ENCODE measurements at places on chromosomes 1 and 21. TPM values are rescaled to one million over a fixed set of nuclear protein-coding genes. Genes with fewer than 3 reads are reported as not detected.

Gene CYP4A11
- not detected for total RNA-seq

Gene DISP3
- not detected for total RNA-seq

Gene OVAAL
- total RNA-seq: not detected

DNA sequence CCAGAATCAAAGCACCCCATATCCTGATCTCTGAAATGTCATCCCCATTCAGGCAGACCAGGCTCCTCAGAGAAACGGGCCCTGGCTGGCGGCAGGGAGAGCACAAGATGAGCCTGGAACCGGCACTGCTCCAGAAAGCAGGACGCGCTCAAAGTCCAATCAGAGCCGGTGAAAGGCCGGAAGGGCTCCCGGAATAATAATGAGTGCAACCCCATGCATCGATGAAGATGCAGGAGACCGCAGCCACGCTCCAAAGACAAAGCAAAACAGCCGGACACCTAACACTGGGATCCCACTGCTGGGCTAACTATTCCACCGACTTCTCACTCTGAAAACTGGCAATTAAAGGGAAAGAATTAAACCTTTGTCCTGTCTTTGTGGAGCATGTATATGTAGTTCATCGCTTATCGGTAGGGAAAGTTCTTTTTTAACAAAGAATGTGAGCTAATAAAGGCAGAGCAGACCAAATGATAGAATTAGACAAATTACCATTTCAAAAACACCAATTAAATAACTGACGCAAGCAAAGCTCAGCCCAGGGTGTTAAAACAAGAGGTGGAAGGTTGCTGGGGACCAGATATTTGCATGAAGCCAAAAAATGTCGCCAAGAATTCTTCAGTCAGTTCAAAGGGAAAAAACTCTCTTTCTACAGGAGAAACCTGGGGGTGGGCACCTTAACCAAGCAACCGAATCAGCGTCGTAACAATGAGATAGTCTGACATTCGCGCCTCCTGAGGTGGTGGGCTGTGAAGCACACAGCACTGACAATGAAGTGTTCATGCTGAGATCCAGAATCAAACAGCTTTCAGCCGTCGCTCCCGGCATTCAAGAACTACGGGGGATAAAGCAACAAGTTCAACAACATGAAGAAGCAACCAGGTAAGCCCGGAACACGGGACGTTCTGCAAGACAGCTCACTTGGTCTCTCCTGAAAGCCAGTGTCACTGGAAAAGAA, 95.2 kb downstream of the NPHP4 start:
- no peak overlapping the region for H3K4me3 ChIP-seq
- no peak for DNase-seq
- no peak overlapping the region for H3K27ac ChIP-seq
- H3K27me3 ChIP-seq: no peaks in the 10 kb centered on the region
- H3K36me3 ChIP-seq: no peaks in the 10 kb centered on the region

DNA sequence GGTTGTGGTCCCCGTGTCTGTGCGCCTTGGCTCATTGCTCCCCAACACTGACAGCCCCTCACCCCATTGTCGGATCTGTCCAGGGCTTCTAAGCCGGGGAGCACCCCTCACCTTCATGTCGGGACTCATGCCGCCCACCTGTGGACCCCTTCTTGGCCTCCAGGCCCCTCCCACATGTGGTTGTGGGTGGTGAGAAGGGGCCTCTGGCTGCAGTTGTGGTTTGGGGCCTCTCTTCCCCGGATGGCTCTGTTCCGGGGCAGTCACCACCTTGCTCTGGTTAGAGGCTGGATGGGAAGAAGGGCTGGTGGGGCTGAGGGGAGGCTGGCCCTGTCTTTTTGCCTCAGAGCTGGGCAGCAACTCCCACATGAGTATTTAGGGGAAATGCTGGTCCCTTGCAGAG, 158.6 kb upstream of the C1orf174 start:
- no peak overlapping the region for H3K4me3 ChIP-seq
- H3K4me1 ChIP-seq: no peaks in the 10 kb centered on the region
- no peaks in the 10 kb centered on the region for H3K36me3 ChIP-seq
- no peak for DNase-seq
- peaks cover 20% of the 10 kb centered on the region for H3K27me3 ChIP-seq
- H3K27ac ChIP-seq: no peak overlapping the region

Gene RIPK4
- total RNA-seq: 0.28 TPM

DNA sequence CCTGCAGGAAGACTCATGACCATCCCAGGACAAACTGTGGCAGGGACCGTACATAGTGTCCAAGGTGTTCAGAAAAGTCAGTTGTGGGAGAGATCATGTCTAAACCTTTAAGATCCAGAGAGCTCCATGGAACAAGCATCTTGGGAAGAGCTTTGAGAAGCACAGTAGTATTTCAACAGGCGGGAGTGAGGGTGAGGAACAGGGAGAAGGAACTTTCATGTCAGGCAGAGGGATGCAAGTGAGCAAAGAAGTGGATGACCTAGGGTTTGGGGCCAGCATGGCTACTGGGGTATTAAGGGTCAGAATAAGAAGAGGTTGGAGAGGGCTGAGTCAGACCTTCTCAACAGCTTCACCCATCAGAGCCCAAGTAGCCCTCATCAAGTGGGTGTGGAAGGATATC, 147.9 kb upstream of the ETV3 start:
- no peak overlapping the region for H3K4me3 ChIP-seq
- no peak for DNase-seq
- no peak overlapping the region for H3K27ac ChIP-seq
- H3K36me3 ChIP-seq: no peaks in the 10 kb centered on the region
- H3K27me3 ChIP-seq: no peaks in the 10 kb centered on the region
- no peaks in the 10 kb centered on the region for H3K4me1 ChIP-seq

GRCh38 chr1:28199328-28200233, 23.1 kb upstream of the PTAFR start:
- H3K36me3 ChIP-seq: peaks cover 55% of the 10 kb centered on the region
- no peaks in the 10 kb centered on the region for H3K4me1 ChIP-seq
- H3K27me3 ChIP-seq: no peaks in the 10 kb centered on the region

DNA sequence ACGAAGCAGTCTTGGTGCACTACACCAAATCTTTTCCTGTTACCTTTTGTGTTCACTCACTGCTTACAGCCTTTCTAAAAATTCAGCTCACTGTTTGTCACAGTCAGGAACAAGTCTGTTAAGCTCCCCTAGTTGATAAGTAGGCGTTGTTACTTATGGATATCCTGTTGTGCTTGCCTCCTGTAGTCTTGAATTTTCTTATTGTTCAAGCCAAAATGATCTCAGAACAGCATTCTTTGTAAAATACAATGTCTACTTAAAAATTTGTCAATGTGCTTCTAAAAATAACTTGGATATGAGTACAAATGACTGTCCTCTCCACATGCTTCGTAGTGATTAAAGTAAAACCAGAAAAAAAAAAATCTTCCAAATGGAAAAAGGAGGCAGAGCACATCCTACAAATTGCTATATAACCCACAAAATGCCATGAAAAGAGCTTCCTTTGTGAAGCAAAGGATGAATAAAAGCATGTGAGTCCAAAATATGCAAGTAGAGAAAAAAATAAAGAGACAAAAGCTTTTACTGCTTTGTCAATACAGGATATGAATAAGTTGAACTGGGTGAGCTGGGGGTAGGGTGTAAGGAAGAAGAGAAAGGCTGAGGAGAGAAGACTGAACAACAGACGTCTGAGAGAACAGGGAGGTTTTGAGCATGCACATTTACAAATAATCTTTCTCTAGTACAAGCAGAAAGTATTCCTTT, 228.9 kb upstream of the ADGRL4 start:
- DNase-seq: no peak
- no peaks in the 10 kb centered on the region for H3K36me3 ChIP-seq
- no peak overlapping the region for H3K27ac ChIP-seq
- H3K4me3 ChIP-seq: no peak overlapping the region
- H3K4me1 ChIP-seq: no peaks in the 10 kb centered on the region
- H3K27me3 ChIP-seq: no peaks in the 10 kb centered on the region

DNA sequence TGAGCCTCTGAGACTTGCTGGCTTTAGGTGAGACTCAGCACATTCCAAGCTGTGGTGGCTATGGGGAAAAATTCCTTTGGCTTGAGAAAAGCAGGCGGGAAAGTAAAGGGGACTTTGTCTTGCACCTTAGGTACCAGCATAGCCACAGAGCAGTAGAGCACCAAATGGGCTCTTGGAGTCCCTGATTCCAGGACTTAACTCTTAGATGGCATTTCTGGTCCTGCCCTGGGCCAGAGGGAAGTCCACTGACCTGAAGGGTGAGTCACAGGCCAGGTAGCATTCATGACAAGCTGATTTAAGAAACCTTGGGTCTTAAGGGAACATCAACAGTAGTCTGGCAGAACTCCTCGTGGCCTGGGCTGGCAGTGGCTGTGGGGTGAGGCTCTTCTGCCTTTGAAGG, 344.7 kb downstream of the DUSP10 start:
- H3K36me3 ChIP-seq: no peaks in the 10 kb centered on the region
- H3K4me3 ChIP-seq: no peak overlapping the region
- no peaks in the 10 kb centered on the region for H3K4me1 ChIP-seq
- H3K27ac ChIP-seq: no peak overlapping the region

DNA sequence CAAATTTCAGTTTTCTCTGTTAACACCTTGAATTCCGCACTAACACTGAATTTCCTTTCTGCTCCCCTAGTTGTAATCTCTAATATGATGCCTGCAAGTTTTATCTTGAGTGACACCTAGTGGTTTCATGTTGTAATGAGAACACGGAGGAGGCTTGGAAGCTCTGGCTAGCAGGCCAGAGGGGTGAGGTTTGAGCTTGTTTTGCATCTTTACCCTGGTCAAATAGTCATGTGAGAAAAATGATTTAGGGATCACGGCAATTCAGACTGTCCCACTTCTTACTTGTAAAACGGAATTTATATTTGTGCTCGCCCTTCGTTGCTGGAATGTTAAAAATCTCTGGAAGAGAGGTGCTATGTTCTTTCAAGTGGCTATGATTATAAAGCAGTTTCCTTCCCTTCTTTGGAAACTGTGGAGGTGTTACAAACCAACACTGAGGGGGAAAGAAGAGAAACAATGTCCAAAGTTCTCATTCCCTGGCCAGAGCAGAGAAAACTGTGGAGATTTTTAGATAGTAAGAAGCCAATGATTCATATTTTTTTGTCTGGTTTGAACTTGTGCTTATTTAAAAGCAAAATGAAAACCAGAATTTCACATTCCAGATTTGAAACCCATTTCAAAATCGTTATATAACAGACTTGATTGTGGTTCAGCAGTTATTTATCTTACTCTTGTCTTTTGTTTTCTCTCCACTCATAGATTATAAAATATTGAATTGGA, 5.3 kb upstream of the MROH9 start:
- H3K27ac ChIP-seq: peak overlapping the region; percentile 50
- no peak overlapping the region for H3K4me3 ChIP-seq
- H3K4me1 ChIP-seq: peaks cover 14% of the 10 kb centered on the region

GRCh38 chr1:36609241-36610027, 126.7 kb upstream of the CSF3R start:
- H3K27ac ChIP-seq: no peak overlapping the region
- no peaks in the 10 kb centered on the region for H3K4me1 ChIP-seq
- H3K36me3 ChIP-seq: no peaks in the 10 kb centered on the region
- no peak for DNase-seq

Gene TLCD4
- 11.1 TPM for total RNA-seq

DNA sequence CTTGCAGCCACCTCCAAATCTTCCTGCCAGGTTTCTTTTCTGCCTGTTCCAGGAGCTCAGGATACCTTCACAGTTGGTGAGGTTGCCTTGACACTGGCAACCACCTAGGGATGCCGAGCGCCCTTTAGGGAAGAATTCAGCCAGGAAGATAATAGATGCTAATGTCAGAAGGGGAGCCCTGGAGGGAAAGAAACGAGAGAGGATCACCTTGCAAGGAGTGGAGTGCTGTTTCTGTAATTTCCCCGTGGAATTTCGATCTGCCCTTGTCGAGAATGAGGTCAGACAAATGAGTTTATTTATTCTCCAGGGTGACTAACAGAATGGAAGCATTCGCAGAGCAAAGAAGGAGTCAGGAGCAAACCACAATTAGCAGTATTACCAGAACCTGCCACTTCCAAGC, 315.8 kb upstream of the KAZN start:
- H3K27me3 ChIP-seq: no peaks in the 10 kb centered on the region
- no peak for DNase-seq
- no peak overlapping the region for H3K27ac ChIP-seq
- H3K4me1 ChIP-seq: no peaks in the 10 kb centered on the region
- no peak overlapping the region for H3K4me3 ChIP-seq
- H3K36me3 ChIP-seq: no peaks in the 10 kb centered on the region

DNA sequence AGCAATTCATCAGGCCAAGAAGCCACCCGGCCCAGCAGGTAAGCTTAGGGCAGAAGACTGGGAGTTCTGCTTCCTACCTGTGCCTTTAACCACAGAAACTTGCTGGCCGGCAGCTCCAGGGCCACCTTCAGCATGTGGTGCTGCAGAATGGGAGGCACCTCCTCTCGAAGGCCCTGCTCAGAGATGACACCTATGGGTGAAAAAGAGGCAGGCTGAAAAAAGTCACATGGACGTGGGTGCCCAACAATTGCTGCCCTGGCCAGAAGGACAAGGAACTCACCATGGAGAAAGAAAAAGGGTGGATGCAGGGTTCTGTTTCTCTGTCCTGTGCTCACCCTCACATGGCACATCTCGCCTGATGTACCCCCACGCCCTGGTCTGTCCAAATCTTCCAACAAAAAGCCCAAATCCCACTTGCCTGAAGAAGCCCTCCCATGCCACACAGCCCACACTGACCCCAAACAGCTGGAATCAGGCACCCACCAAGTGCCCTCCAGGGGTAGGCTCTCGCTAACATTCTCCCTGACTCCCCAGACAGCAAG, 33.0 kb downstream of the URB1 start:
- H3K4me1 ChIP-seq: no peaks in the 10 kb centered on the region
- DNase-seq: no peak
- H3K4me3 ChIP-seq: no peak overlapping the region
- H3K36me3 ChIP-seq: peaks cover 72% of the 10 kb centered on the region
- H3K27me3 ChIP-seq: no peaks in the 10 kb centered on the region
- H3K27ac ChIP-seq: no peak overlapping the region

DNA sequence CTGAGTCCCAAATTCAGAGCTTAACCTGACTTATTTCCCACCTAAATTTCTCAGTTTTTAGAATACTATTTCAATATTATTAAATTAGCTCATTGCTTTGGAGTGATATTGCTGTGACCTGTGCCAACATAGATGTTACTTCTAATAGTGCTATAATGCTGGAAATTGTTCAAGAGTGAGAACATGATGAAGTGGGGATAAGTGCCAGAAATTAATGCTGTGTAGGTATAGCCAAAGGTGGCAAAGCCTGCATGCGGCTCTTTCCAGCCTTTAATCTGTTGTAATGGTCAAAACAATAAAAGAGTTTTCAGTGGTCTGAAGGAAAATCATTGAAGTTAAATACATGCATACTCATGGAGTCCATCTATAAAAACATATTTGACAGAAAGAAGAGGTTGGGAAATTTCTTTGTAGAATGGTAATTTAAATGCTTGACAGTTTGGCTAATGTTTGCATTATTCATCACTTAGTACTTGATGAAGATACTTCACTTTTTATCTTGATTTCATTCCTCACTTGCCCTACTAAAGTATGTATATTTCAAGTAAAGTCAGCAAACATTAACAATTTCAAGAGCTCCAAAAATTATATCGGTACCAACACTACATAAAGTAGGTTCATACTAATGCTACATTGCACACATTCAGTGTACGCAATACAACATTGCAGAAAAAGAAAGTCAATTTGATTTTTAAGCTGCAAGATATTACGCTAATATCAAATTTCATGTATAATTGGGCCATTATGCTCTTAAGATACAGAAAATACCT, 82.1 kb downstream of the OLFM3 start:
- H3K27me3 ChIP-seq: no peaks in the 10 kb centered on the region
- no peaks in the 10 kb centered on the region for H3K4me1 ChIP-seq
- DNase-seq: no peak
- H3K27ac ChIP-seq: no peak overlapping the region
- no peak overlapping the region for H3K4me3 ChIP-seq
- no peaks in the 10 kb centered on the region for H3K36me3 ChIP-seq
